ENCODE measurements at places on chromosomes 11 and 22.

DNA sequence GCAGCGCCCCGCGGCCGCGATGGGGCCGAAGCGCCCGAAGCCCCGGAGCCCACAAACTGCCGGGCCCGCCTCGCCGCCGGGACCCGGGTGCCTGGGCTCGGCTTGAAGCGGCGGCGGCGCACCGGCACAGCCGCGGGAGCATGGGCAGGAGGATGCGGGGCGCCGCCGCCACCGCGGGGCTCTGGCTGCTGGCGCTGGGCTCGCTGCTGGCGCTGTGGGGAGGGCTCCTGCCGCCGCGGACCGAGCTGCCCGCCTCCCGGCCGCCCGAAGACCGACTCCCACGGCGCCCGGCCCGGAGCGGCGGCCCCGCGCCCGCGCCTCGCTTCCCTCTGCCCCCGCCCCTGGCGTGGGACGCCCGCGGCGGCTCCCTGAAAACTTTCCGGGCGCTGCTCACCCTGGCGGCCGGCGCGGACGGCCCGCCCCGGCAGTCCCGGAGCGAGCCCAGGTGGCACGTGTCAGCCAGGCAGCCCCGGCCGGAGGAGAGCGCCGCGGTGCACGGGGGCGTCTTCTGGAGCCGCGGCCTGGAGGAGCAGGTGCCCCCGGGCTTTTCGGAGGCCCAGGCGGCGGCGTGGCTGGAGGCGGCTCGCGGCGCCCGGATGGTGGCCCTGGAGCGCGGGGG is 346 bp downstream of the FJX1 start:
- DNase-seq, result no peak

GRCh38 chr11:73366265-73366610 is 10.0 kb upstream of the RELT start:
- no peak for DNase-seq

- DNase-seq, result no peak
Measured at GRCh38 chr22:40434106-40434505, 63.7 kb downstream of the SGSM3 start.

- no peak for DNase-seq
Measured at GRCh38 chr11:97163631-97164191, 773.9 kb downstream of the JRKL start.

DNA sequence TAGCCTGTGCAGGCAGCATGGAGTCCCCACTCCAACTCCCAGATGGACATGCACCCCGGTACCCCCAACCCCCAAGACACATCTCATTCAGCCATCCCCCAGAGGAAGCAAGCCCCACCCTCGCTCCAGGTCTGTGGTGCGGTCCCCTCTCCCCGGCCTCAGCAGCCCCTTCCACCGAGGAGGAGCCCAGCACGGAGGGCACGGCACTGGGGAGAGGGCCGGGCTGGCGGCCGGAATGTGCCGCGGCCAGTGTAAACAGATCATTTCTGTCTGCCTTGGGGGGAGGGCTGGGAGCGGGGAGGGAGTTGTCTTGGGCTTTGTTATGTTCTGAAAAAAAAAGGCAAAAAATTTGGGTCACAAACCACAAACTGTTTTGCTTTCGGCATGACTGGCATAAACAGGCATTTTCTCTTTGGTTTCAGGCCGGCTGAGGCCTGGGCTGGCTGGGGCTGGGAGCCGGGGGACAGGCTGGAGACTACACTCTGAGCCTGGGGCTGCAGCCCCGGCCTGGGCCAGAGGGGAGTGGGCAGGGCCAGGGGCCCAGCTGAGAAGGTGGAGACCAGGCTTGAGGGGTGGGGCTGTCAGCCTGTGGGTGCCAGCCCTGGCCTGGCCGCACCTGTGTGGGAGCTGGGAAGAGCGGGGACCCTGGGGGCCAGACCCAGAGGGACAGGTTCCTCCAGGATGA is 16.8 kb downstream of the IGF2 start:
- no peak for DNase-seq

GRCh38 chr11:65922565-65922964 is 3.3 kb downstream of the DRAP1 start:
- DNase-seq, result no peak

Data from DMS79 treated with DMSO at 0.1 percent for 48 hours (cell line).